Smooth muscle cell of bladder (primary cell): ENCODE measurements at places on chromosomes 3 and 15. TPM values are rescaled to one million over a fixed set of nuclear protein-coding genes. Genes with fewer than 3 reads are reported as not detected.

Gene C3orf49
- total RNA-seq = not detected in 2 replicates

Gene KIF15
- total RNA-seq = 1.5 and 1.8 TPM in 2 replicates

Gene RARB
- 4.4 and 10.3 TPM in 2 replicates for total RNA-seq

Gene GOLGA8O
- 0.37 and 0.85 TPM in 2 replicates for total RNA-seq

Gene MYRIP
- under 0.01 TPM in 2 replicates for total RNA-seq
